ENCODE measurements at places on chromosomes 6 and 20.

DNA sequence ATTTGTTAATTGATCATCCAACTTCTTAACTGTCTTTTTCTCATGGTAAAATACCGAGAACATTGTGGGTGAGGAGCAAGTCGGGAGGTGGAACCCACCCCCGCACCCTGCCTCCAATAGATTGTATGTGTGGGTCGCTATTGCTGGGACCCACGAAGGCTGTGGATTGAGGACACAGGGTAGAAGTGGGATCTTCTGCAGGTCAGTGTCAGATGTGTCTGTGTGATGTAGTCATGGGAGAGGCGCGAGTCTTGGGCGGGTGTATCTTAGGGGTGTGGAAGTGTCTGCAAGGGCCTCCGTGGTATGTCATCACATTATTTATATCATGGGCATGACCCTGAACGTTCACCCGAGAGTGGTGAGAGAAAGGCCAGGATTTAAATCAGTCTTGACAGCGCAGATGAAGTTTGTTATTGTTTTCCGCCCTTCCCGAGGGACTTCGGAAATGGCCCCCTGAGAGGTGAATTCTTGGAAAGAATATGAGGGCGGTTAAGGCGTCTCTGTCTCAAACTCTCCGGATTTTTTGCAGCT, 472 bp upstream of the PAQR8 start:
- DNase-seq = no peak

GRCh38 chr20:45489083-45489531, 19.6 kb downstream of the WFDC2 start:
- DNase-seq = no peak

DNA sequence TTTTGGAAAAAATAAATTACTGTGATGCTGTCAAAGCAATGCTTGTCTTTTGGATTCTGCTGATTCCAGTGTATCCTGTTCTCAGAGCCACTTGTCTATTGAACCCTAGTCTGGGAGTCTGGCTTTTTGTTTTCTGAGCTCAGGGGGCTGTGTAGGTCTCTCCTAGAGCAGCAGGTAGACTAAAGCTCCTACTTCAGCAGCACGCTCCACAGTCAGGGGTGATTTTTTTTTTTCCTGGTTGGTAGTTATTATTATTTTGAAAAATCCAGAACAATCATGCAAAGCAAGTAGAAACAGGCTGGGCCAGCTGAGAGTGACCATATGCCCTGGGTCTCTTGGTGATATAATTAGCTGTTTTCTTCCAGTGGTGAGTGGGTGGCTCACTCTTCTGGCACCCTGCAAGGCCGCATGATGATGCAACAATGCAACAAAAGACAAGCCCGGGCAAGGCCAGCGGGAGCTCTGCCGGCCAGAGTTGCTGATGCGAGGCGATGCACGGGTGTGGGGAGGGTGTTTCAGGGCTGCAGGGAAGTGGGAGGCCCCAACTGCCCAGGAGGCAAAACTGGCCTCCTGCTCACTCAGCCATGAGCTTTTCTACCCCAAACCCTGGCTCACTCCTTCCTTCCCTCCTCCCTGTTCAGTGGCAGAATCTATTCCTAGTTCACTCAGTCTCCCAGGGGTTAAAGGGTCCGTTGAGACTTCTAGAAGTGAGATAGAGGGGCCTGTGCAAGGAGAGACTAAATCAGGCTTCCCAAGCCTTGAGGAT, 11.5 kb upstream of the CDKN1A start:
- peak; percentile 66 for DNase-seq

GRCh38 chr6:100269189-100269588, 195.5 kb downstream of the SIM1 start:
- DNase-seq = no peak

GRCh38 chr6:46014511-46015118, 1.0 kb downstream of the CLIC5 start:
- DNase-seq = no peak

GRCh38 chr6:134873500-134874388, 76.2 kb downstream of the ALDH8A1 start:
- DNase-seq = no peak

DNA sequence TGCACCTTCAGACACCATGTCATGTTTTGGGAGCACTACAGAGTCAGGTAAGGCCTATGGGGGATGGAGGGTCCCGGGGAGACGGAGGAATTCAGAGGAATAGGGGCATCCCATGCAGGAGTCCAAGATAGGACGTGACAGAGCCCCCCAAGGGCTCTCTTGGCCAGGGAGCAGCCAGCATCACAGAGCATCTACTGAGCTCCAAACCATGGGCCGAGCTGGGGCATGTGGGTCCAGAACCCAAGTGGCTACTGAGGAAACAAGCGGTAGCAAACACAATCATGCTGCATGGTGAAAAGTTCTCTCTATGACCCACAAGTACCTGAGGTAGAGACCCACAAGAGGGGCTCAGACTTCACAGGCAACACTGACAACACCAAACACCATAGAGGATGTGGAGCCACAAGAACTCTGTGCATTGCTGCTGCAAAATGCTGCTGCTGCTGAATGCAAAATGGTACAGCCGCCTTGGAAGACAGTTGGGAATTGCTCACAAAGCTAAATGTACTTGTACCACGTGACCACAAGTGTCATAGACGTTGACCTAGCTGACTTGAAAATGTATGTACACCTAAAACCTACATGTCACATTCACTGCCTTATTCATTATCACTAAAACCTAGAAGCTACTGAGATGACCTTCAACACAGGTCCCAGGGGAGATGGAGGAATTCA, 33.4 kb upstream of the MAS1L start:
- DNase-seq = no peak

DNA sequence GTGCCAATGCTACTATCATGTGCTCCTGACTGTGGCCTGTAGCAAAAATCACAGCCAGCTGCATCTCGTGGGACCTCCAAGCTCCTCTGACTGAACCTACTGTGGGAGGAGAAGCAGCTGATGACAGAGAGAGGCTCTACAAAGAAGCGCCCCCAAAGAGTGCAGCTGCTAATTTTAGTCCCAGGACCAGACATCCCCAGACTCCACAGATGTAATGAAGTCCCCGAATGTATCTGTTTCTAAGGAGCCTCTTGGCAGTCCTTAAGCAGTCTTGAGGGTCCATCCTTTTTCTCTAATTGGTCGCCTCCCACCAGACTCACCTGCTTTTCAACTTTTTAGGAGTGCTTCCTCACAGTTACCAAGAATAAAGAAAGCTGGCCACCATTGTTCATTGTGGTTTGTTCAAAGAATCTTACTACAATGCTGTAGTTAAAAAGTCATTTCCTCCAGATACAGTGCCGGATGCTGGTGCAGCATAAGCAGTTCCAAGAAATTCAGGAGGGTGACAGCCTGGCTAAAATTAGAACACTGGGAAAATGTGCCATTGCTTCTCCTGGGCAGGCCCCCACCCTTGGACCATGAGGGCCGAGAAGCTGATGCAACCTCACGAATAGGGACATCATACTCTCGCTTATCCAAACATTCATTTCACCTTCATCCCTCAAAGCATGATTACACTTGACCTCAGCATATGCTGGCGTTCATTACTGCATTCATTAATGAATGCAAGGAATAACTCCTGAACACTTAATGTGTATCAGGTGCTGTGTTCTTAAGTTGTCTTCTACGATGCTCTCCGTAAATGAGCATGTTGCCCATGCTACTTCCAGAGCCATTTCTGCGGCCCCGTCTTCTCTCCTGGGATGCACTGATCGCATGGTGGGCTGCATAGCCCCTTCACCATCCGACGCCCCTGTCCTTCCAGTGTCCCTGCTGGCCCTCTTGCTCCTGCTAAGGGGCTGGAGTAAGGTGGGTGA, 66.4 kb downstream of the LY86 start:
- DNase-seq = no peak

GRCh38 chr6:21887231-21888185, 294.0 kb downstream of the SOX4 start:
- no peak for DNase-seq

GRCh38 chr6:165002358-165002757, 307.0 kb downstream of the C6orf118 start:
- DNase-seq = no peak

DNA sequence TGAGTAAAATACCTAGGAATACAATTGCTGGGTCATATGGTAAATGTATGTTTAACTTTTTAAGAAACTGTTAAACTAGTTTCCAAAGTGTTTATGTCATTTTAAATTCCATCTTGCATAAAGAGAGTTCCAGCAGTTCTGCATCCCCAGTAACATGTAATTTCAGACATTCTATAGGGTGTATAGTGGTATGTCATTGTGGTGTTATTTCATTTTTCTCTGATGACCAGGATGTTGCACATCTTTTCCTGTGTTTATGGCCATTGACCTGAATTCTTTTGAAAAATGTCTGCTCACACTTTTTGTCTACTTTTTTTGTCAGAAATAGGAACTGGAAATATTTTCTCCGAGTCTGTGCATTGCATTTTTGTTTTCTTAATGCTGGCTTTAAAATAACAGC, 128.9 kb downstream of the TMEM200A start:
- no peak for DNase-seq

DNA sequence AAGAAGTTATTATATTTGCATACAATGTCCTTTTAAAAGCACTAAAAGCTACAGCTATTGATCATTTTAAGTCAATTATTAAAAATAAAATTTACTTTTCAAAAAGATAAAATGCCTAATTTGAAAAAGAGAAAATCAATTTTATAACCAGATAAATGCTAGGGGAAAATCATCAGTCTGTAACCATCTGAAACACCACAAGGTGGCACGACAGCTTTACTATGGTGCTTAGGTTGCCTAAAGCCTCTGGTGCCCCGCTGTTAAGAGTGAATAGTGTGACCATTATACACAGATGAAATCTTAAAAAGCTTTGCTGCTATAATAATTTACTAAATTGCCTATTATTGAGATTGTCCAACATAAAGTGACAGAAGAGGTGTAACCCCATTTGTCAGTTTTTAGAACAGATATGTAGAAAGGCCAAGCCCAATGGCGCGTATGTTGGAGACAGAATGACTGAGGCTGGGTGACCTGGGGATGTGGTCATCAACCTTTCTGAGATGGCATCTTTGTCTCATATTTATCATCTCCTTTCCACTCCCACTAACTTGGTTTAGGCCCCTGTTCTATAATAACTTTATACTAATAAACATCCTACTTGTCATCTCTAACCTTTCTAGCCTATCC, 100.8 kb downstream of the MOXD1 start:
- DNase-seq = no peak

- no peak for DNase-seq
Measured at GRCh38 chr6:112342511-112342910, 4.6 kb upstream of the RFPL4B start.

- no peak for DNase-seq
Measured at GRCh38 chr6:140269591-140270165, 895.2 kb upstream of the CITED2 start.

GRCh38 chr6:37339741-37340638, 13.8 kb upstream of the RNF8 start:
- DNase-seq = no peak

DNA sequence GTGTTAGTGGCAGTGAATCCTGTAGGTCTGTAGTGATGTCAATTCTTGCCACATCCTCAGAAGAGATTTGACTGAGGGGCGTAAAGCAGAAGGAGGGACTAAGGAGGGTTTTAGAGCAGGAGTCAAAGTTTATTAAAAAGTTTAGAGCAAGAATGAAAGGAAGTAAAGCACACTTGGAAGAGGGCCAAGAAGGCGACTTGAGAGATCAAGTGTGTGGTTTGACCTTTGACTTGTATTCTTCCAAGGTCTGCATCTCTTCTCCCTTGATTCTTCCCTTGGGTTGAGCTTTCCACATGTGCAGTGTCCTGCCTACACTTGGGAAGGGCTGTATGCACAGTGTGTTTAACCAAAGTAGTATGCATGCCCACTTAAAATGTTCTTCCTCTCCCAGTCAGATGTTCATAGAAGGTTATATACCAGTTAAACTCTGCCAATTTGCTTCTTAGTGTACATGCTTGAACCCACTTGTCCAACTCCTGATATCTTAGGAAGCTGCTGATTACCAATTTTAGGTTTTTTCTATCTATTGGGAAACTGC, 627.6 kb downstream of the MMUT start:
- DNase-seq = no peak

DNA sequence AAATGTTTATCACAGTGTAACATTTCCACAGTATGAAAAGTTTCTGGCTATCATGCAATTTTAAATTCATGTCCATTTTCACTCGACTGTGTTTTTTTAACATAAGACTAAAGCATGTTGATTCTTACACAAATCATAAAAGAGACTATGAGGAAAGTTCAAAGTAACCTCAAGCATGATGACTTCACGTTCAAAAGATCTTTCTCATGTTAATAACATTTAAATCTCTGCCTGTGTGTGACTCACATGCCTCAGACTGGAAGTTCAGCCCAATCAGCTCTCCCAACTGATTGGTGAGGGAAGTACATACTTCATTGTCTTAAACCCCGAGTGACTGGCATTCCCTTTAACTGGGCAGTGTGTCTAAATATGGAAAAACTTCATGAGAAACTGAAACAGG, 37.4 kb downstream of the ATXN1 start:
- DNase-seq = no peak

GRCh38 chr6:111789598-111789997, 83.7 kb downstream of the FYN start:
- no peak for DNase-seq

- peak; percentile 81 for DNase-seq
Measured at GRCh38 chr20:41173161-41173721, 35.9 kb downstream of the PLCG1 start.

- no peak for DNase-seq
Measured at GRCh38 chr6:52931351-52931750, 21.9 kb upstream of the GSTA3 start.

- DNase-seq = no peak
Measured at GRCh38 chr6:129635396-129636130, 74.4 kb downstream of the ARHGAP18 start.
